ENCODE measurements at places on chromosomes 1 and 21.

GRCh38 chr21:37552496-37553029 is 186.0 kb downstream of the DYRK1A start:
- DNase-seq: no peak

DNA sequence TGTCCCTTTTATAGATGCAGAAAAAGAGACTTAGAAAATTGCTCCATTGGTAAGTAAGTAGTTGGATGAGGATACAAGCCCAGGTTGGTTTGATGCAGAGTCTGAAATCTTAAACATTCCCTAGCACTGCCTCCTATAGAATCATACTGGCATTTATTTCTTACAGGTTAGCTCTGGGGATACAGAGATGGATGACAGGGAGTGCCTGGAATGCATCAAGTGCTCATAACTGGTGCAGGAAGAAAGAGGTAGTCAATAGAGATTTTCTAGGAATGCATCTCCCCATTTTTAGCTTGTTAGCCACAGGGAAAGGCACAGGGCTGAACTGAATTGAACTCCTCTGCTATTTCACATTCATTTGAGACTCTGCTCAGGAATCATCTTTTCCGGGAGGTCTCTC is 269.0 kb upstream of the USP24 start:
- DNase-seq: no peak

- DNase-seq: no peak
These were observed 49.5 kb upstream of the S1PR1 start for GRCh38 chr1:101187297-101187696.

DNA sequence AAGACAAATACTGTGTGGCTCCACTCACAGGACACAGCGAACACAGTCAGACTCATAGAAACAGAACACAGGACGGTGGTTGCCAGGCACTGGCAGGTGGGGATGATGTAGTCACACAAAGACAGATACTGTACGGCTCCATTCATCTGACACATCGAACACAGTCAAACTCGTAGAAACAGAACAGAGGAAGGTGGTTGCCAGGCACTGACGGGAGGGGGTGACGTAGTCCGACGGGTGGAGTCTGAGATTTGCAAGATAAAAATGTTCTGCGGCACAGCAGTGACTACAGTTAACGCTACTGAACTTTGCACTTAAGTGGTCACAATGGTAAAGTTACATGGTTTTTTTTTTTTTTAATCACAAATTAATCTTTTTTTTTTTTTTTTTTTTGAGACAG is 18.7 kb downstream of the C21orf58 start:
- no peak for DNase-seq

DNA sequence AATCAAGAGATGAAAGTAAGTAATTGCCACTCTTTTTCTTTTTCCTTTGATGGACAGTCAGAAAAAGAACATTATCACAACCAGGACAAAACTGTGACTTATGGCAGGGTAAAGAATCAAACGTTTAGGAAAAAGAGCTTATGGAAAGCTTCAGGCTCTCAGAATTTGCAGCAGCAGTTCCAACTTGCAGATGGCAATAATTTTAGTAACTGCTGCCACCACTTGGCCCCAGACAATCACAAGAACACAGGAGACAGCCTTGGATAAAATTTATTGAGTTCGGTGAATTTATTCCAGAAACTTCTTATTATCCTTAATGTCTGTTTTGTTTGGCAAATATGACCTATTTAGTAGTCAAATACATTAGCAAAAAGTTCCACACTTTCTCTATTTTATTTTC is 804.4 kb downstream of the BRINP3 start:
- DNase-seq: no peak

DNA sequence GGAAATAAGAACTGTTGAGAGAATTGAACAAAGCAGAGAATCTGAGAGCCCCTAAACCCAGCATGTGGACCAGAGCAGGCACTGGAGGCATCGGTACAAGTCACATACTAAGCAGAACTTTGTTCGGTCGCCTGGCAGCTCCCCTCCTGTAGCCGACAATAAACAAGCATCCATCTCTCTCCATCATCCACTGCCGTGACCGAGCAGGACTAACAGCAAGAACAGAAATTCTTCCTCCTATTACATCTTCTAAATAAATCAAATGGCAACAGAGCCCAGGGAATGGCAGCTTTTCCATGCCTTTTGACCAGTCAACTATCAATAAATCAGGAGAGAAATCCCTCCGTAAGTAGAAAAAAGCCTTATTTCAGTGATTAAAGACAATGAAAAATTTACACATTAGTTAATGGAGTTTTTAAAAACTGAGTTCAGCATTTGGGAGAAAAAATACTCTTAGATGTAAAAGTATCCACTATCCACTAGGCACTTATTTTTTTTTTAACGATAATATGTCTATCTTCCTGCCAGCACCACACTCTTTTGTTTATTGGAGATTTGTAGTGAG is 36.5 kb downstream of the PTPN14 start:
- DNase-seq: no peak

- DNase-seq: no peak
These were observed 115.6 kb downstream of the GREM2 start for GRCh38 chr1:240496356-240496755.

DNA sequence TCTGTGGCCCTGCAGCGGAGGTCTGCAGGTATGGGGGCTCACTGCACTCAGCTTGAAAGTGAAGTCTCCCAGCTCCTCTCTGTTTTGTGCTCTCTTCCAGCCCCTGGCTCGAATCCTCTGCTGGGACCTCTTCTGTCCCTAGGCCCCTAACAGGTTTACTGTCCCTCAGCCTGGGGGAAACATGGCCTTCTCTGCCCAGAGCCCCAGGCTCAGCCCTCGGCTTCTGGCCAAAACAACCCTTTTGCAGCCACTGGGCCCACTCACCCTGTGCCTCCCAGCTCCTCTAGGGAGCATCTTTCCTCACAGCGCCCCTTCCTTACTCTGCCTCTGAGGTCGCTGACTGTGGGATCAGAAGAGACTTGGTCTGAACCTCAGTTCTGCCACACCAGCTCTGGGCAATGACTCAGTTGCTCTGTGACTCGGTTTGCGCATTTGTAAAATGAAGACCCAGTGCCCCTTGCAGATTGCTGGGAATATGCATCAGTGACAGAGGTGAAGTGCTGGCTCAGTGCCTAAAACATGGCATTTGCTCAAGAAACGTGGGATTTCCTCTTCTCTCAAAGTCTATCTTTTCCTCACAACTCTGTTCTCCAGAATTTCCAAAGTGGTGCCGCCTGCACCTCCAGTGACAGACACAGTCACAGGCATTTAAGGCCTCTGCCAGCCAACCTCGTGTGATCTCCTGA is 26.5 kb upstream of the TENT5C start:
- DNase-seq: no peak

- DNase-seq: no peak
These were observed 53.4 kb downstream of the UBR4 start for GRCh38 chr1:19156676-19157075.

DNA sequence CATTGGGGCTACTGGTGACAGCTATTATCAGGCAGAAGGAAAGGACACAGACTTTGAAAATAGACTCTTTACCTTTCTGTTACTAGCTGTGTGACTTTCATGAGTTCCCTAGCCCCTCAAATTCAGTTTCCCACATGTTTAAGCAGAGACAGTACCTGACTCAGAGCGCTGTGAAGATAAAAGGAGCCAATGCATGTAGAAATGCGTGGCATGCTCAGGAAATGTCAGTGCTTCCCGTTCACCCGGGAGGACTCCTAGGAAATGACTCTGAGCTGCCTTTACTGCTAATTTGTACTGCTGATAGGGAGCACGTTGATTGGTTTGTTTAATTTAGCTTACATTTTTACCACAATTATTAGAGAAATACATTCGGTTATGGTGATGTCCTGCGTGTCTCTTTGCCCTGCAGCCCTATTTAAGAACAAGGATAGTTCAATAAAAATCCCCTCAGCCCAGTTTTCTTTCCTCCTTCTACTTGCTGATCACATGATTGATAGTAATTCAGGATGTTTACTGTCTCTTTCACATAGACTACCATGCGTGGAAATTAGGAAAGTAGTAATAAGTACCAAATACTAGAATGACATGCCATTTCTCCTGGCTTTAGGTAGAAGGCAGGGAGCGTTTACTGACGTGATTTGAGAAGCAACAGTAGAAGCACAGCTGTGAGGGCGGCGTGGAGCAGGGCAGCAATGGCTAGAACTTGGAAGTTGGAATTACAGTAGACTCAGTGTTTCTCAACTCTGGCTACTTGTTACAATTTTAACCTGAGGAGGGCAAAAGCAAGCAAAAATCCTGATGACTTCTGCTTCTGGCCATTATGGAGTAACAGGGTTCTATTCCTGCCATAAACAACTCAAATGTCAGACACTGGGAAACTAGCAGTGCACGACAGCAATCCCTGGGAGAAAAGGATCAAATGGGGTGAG is 15.9 kb downstream of the PDIK1L start:
- no peak for DNase-seq

- no peak for DNase-seq
These were observed 30.6 kb downstream of the AJAP1 start for GRCh38 chr1:4684864-4685522.

GRCh38 chr1:13735168-13735930 is 35.4 kb downstream of the PRDM2 start:
- DNase-seq: no peak

GRCh38 chr1:86448670-86449069 is 20.1 kb upstream of the CLCA1 start:
- DNase-seq: no peak

- DNase-seq: no peak
These were observed 54.2 kb upstream of the EEIG2 start for GRCh38 chr1:108505763-108506070.

GRCh38 chr1:28602536-28603439 is 10.7 kb downstream of the RAB42 start:
- no peak for DNase-seq

DNA sequence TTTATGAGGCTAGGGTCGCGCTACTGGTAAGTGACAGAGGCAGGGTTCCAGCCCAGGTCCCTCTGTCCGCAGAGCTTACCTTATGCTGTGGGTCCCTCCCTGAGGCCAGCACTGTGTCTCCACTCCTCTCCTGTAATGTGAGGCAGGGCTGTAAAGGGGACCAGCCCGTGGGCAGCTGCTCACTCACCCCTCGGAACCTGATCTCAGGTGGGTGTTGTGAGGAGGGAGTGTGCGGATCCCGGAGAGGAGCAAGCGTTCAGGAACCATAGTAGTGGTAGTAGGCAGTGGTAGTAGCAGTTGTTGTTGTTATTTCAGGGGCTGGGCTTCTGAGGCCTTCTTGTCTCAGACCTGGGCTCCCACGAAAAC is 1.7 kb downstream of the ZC3H12A start:
- no peak for DNase-seq

- DNase-seq: no peak
These were observed at the start of gene MIXL1 for GRCh38 chr1:226223157-226223785. Gene MIXL1, plus strand, starts transcription at chr1:226223664. Its CDS starts 18 bp downstream, at chr1:226223682.

DNA sequence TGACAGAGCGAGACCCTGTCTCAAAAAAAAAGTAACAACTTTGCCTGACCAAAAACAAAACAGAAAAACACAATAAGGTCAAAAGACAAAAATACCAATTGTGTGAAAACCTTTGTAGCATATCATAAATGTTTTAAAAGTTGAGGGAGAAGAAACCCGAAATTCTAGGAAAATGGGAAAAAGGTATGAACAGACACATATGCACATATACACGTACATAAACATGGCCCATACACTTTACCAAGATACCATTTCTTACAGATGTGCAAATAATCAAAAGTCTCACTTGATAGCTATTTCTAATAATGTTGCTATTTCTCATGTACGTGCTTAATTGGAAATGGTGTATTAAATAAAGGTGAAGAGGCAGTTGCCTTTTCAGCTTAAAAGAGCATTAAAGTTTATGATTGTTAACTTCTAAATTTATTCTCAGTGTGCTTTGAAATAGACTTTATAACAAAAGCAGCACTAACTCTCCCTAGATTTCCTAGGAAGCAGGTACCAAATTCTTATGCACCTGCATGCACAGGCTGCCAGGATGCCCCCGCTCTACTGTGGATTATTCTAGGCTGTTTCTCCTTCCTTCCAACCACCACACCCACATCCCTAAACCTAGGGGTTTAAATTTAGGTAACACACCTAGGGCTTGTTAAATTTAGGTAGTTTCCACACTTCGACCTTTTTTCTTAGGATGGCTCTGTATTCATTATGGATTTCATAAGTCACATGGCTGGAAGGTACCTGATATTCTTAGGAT is 33.8 kb downstream of the ADARB1 start:
- no peak for DNase-seq

GRCh38 chr1:70427976-70428375 is 16.9 kb downstream of the CTH start:
- DNase-seq: no peak

DNA sequence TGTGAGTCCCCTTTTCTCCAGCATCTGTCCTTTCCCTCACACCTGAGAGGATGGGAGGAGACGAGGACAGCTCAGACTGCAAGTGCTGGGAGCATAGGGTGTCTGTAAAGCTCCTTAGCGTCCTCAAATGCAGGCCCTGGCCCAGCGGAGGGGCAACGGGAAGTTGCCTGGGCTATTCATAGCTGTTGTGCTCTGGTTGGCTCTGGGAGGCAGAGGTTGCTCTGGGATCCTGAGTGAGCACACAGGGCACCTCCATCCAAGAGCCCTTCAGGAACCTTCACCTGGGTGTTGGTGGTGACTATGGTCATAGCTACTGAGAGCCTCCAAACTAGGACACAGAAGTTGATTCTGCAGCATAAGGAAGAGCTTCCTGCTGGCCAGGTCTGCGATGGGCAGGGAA is 2.6 kb downstream of the PADI1 start:
- no peak for DNase-seq

GRCh38 chr1:232239998-232240397 is 389.9 kb downstream of the SIPA1L2 start:
- DNase-seq: no peak

- no peak for DNase-seq
These were observed 52.1 kb upstream of the SEC16B start for GRCh38 chr1:178021950-178022349.

- no peak for DNase-seq
These were observed 4.6 kb upstream of the ATP13A2 start for GRCh38 chr1:17016317-17016661.

DNA sequence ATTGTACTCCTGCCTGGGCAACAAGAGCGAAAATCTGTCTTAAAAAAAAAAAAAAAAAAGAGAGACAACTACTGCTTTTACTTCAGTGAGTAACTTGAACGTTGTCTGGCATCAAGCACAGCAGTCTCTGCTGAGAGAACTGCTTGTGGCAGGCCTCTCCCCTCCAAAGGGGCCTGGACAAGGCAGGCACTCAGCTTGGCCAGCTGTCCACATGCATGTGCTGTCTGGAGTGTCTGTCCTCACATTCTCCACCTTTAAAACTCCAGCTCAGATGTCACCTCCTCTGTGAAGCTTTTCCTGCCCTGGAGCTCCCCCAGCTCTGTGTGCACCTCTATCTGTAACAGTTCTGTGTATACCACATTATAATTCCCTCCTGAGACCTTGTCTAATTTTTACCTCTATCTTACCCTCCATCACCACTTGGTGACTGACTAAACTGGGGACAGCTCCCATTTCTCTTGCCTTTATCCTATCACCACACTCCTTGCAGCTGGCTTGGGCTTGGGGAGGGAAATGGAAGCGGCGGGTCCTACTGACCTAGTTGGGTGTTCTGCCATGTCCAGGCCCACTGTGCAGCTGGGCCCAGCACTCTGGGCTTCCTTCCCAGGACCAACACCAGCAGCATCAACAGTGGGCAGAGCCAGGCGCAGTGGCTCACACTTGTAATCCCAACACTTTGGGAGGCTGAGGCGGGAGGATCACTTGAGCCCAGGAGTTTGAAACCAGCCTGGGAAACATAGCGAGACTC is 71.4 kb upstream of the ARTN start:
- DNase-seq: no peak

- DNase-seq: no peak
These were observed 52.6 kb upstream of the TRAPPC10 start for GRCh38 chr21:43959231-43960116.

- DNase-seq: no peak
These were observed 8.3 kb upstream of the C8B start for GRCh38 chr1:56973923-56974742.

GRCh38 chr1:117007719-117008013 is 6.1 kb downstream of the CD101 start:
- DNase-seq: no peak

Data from central memory CD8-positive, alpha-beta T cell (primary cell).